ENCODE measurements at places on chromosomes 11 and 22.

DNA sequence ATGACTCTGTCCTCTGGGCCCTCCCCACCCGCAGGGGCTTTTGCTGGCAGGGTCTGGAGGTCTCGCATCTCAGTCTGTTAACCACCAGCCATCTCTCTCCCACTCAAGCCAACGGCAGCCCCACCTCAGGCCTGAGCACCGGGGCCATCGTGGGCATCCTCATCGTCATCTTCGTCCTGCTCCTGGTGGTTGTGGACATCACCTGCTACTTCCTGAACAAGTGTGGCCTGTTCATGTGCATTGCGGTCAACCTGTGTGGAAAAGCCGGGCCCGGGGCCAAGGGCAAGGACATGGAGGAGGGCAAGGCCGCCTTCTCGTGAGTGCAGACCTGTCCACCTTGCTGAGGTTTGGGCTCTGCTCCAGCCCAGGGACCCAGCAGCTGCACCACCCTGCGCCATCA is 44.3 kb upstream of the TTC12 start:
- DNase-seq, result no peak

GRCh38 chr11:68804786-68805185 is 36.9 kb downstream of the CPT1A start:
- DNase-seq, result no peak

- no peak for DNase-seq
Observed at GRCh38 chr11:111967649-111968048, 30.5 kb downstream of the DIXDC1 start.

- DNase-seq, result no peak
Observed at GRCh38 chr11:111826322-111826950, 44.9 kb downstream of the ALG9 start.

DNA sequence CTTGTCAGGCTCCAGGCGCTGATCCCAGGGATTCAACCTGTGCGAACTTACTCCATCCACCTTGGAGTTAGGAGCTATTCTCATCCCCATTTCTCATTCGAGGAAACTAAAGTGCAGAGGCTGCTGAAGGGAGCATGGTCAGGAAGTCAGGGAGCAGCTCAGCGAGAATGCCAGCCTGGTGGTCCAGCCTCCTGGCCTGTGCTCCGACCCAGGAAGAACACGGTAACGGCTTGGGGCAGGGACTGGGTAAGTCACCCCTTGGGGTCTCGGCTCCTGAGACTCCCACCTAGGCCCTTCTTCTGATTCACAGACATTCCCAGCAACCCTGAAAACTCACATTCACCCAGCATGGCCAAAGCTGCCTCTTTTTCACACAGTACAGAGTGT is 132.8 kb downstream of the CRYBB2 start:
- DNase-seq, result no peak

DNA sequence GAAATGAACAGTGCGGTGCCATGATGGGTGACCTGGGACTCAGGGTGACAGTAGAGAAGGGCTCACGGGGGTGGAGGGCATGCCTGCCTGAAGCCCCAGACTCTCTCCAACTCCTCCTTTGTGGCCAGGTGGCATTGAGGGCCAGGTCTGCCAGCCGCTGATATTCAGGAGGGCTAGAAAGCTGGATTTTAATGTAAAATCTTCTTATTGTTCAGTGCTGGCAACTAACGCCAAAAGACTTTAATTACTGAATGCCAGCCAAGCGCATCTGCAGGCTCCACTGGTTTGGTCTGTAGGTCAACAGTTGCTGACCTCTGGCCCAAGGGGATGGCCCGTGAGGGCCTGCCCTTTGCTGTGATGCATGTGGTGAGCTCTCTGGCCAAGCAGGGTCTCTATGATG is 10.3 kb downstream of the MRGPRG start:
- no peak for DNase-seq

Data from HEK293T (cell line).